8988T (cell line): ENCODE measurements at places on chromosomes 4 and X.

GRCh38 chr4:30256116-30256832 is 463.9 kb upstream of the PCDH7 start:
- DNase-seq: no peak

DNA sequence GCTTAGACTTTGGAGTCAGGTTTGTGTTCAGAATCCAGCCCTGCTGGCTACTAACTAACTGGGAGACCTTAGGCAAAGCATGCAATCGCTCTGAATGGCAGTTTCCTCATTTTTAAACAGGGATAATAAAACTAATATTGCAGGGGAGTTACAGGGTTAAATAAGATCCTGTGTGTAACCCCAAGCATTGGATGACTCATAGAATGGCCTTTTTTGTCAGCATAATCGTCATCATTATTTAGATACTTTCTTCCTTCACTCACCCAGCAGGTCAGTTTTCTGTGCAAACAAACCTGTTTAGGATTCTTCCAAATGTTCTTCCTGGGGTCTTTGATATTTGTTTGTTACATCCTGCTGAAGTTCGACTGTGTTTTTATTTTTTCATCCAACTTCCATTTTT is 208.2 kb downstream of the EVC2 start:
- DNase-seq: no peak

GRCh38 chr4:15361529-15361928 is 66.3 kb upstream of the C1QTNF7 start:
- DNase-seq: no peak

DNA sequence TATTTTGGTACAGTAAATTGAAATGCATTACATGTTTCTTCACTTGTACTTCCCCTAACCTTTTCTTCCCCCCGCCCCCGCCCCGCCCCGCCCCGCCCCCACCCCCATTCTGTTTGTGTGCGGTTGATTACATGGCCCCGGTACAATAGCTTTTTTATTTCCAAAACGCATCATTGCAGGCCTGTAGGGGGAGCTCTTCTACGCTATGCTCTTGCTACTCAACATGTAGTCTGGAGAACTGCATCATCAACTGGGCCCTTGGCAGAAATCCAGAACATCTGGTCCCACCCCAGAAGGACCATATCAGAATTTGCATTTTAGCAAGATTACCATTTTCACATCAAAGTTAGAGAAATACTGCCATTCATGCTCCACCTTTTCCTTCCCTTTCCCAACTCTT is 333.3 kb upstream of the DDX53 start:
- no peak for DNase-seq

DNA sequence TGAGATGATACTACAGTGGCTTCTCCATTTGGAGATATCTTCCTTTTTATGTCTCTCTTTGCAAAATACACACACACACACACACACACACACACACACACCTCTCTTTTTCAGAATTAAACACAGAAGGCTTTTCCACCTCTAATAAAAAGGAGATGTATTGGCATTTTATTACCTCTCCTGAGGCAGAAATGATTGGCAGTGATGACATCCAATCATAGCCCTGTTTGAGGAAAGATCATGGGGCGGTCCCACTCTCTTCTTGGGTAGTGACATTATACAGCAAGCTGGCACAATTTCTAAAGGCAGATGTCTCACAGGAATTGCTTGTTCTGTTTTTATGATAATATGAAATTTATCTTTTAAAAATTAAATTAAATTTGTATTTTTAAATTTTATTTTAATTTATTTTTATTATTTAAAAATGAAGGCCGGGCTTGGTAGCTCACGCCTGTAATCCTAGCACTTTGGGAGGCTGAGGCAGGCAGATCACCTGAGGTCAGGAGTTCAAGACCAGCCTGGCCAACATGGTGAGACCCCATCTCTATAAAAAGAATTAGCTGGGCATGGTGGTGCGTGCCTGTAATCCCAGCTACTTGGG is 15.6 kb downstream of the CHRNA9 start:
- no peak for DNase-seq

DNA sequence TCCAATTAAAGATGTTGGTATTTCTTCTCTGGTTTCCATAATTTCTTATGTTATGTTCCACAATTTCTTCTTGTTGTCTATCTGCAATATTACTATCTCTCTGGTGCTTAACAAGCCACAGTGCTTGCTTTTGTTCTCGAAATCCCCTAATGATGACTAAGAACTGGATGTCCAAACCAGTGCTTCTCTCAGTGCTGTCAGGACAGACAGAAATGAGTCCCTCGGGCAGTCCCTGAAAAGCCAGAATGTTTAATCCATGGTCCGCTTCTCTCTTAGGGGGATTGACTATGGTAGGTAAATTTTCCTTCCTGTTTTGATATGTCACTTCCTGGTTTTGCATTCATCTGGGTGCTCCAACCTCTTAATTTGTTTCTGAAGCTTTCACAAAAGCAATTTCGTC is 321.6 kb upstream of the PCDH10 start:
- no peak for DNase-seq

DNA sequence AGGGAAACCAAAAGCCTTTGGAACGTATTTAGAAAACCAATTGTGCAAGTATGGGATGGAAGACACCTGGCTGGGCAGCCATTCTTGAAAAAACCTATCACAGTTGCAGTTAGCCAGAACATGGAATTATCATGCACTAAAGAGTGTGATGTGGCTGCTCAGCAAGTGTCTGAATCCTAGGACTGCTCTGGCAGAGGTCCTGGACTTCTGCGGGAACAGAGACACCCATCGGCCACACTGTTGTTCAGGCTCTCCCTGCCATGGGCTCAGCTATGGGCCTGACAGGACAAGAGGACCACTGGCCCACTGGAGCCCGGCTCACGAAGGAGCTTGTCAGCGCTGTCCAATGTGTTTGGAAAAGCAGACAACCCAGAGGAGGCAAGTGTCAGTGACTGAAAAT is 115.7 kb upstream of the GPC4 start:
- no peak for DNase-seq

DNA sequence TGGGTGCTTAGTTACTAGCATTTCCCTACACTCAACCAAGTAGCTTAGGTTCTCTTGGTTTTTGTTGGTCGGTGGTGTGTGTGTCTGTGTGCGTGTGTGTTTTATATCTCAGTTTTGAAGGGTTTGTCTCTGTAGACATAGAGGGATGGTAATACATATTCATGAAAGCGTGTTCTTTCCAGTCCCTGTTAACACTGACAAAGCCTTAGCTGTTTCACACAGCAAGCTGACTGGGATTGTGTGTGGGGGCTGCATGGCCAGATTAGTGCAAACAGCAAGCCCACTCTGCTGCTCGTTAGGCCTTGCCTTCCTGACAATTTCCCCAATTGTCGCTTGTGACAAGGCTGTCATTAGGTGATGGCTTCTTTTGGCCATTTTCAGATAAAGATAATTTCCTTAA is 43.9 kb downstream of the ALPK1 start:
- no peak for DNase-seq

GRCh38 chr4:163269869-163270268 is 62.5 kb downstream of the NPY1R start:
- DNase-seq: no peak

DNA sequence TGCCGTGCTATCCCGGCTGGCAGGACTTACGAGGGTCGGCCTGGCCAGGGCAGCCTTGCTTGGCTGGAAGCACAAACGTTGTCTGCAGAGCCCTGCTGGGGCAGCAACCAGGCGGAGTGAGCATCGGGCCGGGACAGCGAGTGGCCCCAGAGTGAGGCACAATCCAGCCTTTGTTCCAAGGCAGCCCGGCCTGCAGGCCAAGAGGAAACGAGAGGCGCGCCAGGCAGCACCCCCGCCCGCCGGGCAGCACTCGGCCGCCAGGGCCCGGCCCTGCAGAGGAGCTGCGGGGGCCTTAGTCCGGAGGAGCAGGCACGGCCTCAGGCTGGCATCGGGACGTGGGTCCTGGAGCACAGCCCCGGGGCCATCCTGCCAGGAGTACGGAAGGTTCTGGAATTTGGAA is 24.1 kb downstream of the FGFRL1 start:
- DNase-seq: no peak

DNA sequence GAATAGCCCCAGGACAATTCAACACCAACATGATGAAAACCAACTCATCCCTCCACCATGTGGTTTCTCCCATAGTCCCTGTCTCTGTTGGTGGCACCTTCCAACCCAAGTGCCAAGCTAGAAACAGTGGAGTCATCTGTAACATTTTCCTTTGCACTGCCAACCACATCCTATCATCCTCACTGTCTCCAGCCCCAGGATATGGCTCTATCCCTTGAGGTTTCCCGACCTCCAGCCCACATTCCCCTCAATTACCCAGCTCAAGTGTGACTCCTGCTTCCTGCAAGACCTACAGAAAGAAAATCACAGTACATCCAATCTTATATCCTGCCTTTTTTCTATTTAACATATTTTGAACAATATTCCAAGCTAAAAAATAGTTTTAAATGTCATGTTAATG is 24.2 kb downstream of the PNMA6F start:
- no peak for DNase-seq

DNA sequence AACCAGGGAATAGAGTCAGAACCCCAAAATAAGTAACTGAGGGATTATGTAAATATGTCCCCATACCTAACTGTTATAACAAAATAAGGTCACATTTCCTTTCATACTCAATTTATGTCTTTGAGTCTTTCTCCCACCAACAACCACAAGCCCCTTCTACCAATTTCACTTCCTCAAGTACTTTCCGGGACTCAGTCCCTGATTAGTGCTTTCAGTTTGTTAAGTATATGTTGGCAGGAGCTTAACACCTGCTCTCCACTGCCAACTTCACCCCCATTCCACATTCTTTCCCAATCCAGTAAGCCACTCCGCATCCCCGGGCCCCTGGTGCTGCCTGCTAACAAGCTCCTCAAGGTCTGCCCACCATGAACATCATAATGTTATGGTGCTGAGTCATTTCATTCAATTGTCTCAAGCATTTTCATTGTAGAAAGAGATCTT is 71.3 kb upstream of the SPRY1 start:
- no peak for DNase-seq
